ENCODE measurements at places on chromosomes 6 and 20.

GRCh38 chr6:159919011-159919511, 28.3 kb downstream of the MAS1 start:
- DNase-seq, result no peak

GRCh38 chr20:60228255-60228654, 270.0 kb downstream of the CDH26 start:
- DNase-seq, result no peak

GRCh38 chr6:23659125-23659524, 466.9 kb upstream of the NRSN1 start:
- no peak for DNase-seq

GRCh38 chr6:36142971-36143838, 12.9 kb downstream of the MAPK13 start:
- no peak for DNase-seq

DNA sequence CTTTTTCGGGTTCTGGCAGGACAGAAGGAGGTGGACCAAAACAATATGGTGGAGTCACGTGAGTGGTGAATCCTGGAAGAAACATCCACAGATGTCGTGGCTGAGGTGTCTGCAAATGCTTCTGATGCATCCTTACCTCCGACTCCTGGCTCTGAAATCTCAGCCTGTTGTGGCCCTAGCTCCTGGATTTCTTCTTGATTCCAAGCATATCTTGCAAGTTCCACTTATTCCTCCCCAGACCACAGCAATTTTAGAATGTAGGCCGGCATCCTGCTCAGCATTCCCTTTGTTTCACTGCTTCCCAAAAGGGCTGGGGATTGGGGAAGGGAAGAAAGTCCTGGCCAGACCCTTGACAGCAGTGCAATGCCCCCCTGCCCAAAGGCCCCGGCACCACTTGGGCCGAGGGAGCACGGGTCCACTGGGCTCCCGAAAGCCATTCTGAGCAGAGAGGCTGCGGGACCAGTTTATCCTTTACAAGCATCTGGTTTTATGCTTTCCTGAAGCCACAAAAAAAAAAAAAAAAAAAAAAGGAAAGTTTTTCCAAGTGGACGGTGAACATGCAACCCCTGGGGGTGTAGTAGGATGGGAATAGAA, 200.9 kb upstream of the RNF24 start:
- no peak for DNase-seq

DNA sequence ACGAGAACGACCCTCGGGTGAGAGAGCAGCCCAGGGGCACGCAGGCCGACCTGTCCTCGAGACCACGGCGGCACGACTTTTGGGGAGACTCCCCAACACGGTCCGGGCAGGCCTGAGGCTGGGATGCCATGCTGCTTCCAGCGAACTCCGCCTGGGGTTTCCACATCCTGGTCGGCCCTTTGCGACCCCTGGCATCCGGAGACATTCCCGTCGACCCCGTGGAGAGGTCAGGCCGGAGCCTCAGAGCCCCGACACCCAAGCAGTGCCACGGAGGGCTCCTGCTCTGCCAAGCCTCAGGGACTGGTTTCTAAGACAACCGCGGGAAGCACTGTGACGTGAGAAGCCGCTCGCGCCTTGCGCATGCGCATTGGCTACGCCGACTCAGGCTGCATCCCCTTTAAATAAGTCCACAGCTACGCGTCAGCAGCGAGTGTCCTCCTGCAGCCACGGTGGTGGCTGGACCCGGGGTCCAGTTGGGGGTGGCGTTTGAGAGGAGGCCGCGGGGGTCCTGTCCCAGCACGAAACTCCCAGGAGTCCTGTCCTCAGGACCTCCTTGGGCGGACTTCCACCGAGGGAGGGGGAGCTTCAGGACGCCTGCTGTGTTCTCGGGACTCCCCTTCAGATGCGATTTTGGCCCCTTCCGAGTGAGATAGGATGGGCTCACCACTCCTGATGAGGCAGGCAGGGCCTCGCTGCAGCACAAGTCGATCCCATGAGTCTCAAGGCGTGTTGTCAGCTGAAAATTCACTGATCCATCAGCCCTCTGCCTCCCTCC, 1089.3 kb upstream of the DEFB115 start:
- peak; percentile 23 for DNase-seq

DNA sequence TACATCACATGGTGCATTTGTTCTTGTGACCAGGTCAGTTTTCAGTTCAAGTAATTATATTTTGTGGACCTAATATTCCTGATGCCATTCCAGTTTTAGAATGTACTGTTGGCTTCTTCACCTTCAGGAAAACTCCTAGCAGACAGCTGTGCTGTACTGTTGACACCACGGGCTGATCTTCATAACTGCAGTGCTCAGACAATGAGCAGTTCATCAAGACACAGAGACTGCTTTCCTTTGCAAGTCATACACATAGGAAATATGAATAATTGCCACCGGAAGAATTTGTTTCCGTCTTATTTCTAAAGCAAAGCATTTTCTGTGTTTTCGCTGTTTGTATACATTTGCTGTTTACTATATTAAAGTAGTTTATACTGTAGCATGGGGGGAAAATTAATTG, 89.8 kb downstream of the C6orf118 start:
- no peak for DNase-seq

- no peak for DNase-seq
Measured at GRCh38 chr6:73528897-73529296, 8.1 kb upstream of the EEF1A1 start.

GRCh38 chr6:167996424-167997199, 859 bp upstream of the KIF25 start:
- no peak for DNase-seq

DNA sequence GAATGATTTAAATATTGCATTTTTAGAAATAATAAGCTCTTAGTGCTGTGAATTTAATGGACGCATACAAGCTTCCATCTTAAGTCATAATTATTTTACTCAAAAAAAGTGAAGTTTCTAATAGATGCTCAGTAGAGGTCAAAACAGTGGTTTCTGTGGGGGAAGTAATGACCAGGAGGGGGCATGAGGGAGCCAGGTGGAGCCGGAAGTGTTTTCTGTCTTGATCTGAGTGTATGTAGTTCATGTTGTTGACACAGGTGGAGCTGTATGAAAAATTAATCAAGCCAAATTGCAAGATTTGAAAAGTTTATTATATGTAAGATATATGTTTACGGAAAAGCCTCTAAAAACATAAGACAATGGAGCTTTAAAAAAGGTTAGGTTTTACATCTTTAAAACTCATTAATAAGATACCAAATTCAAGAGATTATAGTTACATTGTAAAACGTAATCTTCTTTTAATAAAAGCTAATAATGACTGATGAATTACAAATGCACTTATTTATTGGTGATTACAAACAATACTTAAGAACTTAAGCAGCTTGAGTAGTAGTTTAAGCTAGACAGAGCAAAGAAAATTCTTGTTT, 68.0 kb downstream of the PLAGL1 start:
- peak; percentile 49 for DNase-seq

- no peak for DNase-seq
Measured at GRCh38 chr20:54995553-54995952, 520.2 kb downstream of the DOK5 start.

DNA sequence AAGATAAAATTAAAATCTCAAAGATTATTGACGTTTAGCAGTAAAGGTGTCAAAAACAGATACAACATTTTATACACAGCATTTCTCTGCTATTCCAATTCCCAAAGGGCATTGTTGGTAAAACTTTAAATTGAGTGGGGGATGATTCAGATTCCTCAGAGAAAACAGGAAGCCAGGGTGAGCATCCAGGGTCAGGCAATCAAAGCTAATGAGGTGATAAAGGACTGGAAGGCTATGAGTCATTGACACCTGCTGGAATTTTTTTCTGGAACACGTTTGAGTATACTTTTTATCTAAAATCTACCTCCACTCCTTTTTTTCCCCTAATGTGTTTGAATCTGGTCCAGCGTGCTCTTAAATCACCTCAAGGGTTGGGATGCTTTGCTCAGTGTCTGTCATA, 52.2 kb downstream of the FKBP1C start:
- no peak for DNase-seq

GRCh38 chr20:62906209-62906608, 20.1 kb downstream of the DIDO1 start:
- no peak for DNase-seq

GRCh38 chr20:11255860-11256259, 582.1 kb upstream of the JAG1 start:
- no peak for DNase-seq

GRCh38 chr20:10002866-10003265, 31.9 kb upstream of the ANKEF1 start:
- DNase-seq, result no peak

GRCh38 chr6:117482240-117483003, at the start of gene DCBLD1:
Gene DCBLD1, plus strand, starts transcription at chr6:117482674. Its CDS starts 108 bp downstream, at chr6:117482782.
- peak; percentile 44 for DNase-seq

- DNase-seq, result no peak
Measured at GRCh38 chr6:114170958-114171387, 171.8 kb downstream of the HS3ST5 start.

- DNase-seq, result no peak
Measured at GRCh38 chr6:19988555-19988954, 151.4 kb downstream of the ID4 start.

Measured in central memory CD4-positive, alpha-beta T cell (primary cell).